ENCODE measurements at places on chromosomes 13 and 19.

- DNase-seq, result no peak
Observed at GRCh38 chr19:54279406-54279962, 1.4 kb downstream of the LILRB2 start.

DNA sequence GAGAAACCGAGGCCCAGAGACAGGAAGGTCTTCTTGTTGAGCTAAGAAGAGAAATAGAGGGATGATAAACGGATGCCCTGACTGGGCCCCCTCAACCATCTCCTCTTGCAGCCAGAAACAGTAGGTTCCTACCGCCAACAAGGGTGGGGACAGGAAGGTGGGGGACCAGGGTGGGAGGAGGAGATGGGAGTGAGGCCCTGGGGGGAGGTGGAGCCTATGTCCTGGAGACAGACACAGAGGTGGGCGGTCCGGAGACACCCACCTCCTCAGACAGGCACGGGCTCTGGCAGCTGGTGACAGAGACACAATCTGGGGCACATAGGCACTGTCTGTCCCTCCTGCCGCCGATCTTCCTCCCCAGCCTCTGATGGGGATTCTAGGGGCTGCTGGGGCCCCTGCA lies 16.9 kb downstream of the GADD45B start:
- no peak for DNase-seq

DNA sequence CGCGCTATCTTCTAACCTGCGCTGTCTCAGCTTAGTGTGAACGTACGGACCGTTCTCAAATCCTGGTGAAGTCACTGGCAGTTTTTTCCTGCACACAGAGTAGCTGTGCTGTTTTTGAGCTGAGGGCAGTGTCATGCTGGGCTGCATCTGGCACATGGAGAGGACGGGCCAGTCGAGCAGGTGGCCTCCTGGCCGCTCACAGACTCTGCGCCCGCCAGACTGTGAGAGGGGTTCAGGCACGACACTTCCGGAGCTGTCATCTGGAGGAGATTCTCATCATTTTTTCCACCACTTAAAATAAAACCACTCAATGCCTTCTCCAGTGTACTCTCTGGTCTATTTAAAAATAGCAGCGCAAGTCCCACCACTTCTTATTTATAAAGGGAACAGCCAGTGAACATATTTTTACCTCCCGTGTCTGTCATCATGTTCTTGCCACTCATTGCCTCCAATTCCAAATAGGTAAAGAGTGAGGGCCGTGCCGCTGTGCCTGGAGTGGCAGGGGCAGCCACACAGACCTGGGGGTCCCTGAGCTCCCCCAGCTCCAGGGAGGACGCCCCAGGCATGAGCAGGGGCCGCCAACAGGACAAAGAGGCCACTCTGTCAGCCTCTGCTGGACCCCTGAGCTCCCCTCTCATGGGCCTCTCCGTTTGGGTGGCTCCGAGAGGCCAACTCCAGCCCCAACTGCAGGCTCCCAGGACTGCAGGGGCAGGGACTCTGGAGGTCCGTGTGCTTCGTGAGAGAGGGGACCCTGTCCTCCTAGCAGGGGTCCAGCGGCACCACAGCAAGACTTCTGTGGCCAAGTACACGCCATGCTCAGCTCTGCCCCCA lies 36.9 kb upstream of the GRTP1 start:
- DNase-seq, result no peak

DNA sequence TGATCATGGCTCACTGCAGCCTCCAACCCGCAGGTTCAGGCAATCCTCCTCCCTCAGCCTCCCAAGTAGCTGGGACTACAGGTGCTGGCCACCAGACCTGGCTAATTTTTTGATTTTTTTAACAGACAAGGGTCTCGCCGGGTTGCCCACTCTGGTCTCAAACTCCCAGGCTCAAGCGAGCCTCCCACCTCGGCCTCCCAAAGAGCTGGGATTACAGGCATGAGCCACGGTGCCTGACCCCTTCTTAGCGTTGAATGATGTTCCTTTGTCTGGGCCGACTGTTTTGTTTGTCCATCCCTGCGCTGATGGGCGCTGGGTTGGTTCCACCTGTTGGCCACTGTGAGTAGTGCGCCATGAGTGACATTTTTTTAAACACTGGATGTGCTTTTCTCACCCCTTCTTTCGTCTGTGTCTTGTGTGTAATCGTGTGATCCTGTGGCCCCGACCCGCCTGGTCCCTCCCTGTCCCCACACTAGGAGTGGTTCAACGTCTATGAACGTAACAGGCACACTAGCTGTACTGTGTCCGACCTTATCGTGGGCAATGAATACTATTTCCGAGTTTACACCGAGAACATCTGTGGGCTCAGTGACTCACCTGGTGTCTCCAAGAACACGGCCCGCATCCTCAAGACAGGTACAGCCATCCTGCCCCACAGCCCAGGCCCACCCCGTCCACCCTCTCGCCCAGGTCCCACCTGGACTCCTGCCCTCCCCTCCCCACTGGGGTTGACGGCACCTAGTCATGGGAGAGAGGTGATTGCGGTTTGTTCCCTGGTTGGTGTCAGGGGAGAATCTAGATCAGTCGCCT lies 15.0 kb upstream of the EMC10 start:
- peak; percentile 62 for DNase-seq

- no peak for DNase-seq
Observed at GRCh38 chr13:75637181-75637750, 1.1 kb downstream of the LMO7 start.

DNA sequence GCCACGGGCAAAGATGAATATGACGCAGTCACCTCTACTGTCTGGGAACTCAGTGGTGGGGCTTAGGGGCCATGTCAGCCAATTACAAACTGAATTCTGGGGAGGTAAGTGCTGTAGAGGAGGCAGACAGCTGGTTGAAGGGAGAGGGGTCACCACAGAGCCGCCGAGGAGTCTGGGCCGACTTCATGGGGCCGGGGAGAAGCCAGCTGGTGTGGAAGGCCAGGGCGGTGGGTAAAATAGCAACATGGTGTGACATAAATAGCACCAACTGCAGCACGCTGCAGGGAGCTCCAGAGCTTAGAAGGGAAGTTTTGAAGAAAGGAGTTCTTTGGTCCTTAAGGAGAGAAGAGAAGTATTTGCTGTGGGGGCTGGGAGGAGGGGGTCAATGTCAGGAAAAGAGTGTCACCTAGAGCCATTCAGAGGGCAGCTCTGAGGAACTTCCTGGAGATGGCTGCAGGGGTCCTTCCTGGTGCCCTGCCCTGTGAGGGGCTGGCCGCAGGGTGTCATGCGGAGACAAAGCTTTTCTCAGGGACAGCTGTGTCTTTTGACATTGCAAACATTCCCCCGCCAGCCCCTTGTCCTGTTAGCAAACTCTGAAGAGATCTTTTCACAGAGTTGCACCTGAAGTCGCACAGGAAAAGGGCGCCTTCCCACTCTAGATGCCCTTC lies 6.4 kb downstream of the METTL21C start:
- DNase-seq, result no peak

- no peak for DNase-seq
Observed at GRCh38 chr13:70893832-70894231, 785.6 kb upstream of the KLHL1 start.

DNA sequence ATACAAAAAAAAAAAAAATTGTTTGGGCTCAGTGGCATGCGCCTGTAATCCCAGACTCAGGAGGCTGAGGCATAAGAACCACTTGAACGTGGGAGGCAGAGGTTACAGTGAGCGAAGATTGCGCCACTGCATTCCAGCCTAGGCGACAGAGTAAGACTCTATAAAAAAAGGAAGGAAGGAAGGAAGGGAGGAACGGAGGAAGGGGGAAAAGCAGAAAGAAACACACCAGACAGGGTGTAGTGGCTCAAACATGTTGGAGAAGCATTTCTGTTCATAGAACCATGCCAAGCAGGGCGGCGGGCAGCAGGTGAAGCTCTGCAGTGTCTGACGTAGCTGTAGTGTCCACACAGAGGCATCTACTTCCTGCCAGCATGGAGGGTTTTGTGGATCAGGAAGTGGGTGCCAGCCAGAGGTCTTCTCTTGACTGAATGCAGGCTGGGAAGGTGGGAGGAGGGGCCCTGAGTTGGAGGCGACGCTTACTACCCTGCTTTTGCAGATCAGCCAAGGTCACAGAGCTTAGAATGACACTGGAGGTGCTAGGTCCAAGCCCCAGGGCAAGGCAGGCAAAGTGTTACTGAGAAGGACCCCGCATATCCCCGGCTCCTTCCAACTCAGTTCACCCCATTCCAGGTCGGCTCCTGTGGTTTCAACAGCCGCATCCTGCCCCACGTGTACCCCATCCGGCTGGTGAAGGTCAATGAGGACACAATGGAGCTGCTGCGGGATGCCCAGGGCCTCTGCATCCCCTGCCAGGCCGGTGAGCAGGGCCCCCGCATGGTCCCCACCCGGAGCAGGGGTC lies 11.6 kb upstream of the PGLS start:
- no peak for DNase-seq

- DNase-seq, result no peak
Observed at GRCh38 chr13:27969082-27969865, at the start of gene CDX2. Gene CDX2 (minus strand): TSS chr13:27969315. CDS start chr13:27969006, 309 bp downstream.

DNA sequence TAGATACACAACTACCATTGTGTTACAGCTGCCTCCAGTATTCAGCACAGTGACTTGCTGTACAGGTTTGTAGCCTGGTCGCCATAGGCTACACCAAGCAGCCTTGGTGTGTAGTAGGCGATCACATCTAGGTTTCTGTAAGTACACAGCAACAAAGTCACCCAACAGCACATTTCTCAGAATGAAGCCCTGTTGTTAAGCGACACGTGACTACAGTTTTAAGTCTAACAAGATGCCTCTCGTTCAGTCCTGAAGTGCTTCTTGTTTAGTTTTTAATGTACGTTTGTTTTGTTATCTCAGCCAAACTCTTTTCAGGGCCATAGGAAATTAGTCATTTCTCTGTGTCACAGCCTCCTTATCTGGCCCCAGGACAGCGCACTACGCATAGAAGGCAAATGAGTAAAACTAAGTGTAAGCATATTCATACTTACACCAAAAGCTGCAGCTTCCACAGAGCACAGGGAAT lies 50.0 kb upstream of the GPR183 start:
- peak; percentile 82 for DNase-seq

DNA sequence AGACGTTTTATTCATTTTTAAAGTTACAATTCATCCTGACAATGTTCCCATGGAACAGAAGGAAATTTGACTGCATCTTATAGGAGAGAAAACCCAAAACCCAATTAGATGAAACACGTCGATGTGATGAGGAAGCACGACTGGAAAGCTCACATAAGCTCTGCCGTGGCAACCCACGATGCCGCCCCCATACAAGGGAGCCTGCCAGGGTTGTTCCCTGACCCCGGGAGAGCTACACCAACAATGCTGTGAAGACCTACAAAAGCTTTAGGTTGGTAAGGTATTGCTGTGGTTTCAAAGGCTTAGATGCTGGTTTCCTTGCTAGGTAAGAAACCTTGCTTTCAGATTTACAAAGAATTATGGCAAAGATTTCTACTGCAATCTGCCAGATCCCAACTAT lies 393.1 kb downstream of the KLF12 start:
- DNase-seq, result no peak

GRCh38 chr19:37986048-37986750 lies 79.2 kb downstream of the SIPA1L3 start:
- DNase-seq, result no peak

DNA sequence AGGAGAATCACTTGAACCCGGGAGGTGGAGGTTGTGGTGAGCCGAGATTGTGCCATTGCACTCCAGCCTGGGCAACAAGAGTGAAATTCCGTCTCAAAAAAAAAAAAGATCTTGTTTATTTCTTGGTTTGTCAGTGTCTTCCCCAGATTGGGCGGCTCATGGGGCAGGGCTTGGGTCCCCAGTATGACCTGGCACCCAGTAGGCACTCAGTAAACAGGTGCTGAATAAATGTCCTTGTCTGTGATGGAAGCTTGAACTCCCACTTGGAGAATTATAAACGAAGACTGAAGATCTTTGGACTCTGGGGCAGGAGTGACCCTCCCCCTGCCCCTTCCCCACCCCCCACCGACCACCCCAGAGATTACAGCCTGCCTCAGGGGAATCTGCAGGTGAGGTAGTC lies 9.9 kb upstream of the FUT5 start:
- no peak for DNase-seq

DNA sequence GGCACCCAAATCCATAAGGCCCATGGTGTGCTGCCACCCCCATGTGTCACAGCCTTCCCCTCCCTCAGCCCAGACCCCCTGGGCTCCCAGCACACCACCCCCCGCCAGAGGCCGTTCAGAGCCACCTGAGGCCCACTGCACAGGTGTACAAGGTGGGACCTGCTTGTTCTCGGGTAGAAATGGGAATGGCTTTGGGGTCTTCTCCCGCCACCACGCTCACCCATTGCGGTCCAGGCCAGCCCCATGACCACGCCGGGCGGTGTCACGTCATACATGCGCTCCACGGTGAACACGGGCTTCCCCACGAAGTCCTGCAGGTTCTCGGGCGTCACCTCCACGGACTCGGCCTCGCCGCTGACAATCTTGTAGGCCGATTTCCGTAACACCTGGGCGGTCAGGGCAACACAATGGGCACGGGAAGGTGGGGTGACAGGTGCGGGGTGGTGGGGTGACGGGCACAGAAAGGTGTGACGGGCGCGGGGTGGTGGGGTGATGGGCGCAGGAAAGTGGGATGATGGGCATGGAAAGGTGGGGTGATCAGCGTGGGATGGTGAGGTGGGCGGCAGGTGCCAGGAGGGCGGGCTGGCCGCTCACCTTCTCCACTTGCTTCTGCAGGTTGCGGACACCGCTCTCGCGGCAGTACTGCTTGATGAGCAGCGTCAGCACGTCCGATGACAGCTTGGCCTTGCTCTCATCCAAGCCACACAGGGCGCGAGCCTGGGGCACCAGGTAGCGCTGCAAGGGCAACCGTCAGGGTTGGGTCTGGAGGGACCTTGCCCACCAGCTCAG lies 4.3 kb downstream of the RPL36 start:
- no peak for DNase-seq

- DNase-seq, result no peak
Observed at GRCh38 chr13:45996631-45997030, 55.9 kb downstream of the ZC3H13 start.

DNA sequence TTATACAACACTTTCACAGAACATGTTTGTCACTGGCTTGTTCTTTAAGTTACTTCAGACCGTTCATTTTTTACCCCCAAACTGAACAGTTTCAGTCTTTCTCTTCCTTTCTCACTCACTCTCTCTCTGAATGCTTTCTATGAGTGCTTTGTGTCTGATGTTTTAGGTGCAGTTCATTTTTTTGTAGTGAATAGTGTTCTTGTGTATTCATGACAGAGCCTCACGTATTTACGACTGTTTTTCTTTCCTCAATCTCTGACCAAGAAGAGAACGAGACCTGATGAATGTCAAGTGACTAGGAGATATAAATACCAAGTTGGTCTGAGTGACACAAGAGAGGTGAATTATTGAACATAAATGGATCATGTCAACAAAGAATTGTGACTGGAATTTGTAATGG lies 1525.0 kb upstream of the MIR17HG start:
- no peak for DNase-seq

GRCh38 chr13:74003374-74003773 lies 130.8 kb downstream of the KLF12 start:
- no peak for DNase-seq

GRCh38 chr19:13841962-13842290 lies 35.0 kb upstream of the NANOS3 start:
- no peak for DNase-seq

GRCh38 chr13:44879452-44880058 lies 109.7 kb downstream of the NUFIP1 start:
- no peak for DNase-seq

GRCh38 chr19:45693106-45693788 lies 781 bp downstream of the QPCTL start:
- peak; percentile 80 for DNase-seq

Data from stimulated activated CD4-positive, alpha-beta T cell treated with anti-CD3 and anti-CD28 coated beads, Interleukin-1b, Interleukin-23, amount 100 ng/mL, for 48 hours (primary cell).